ENCODE measurements at places on chromosomes 3 and 15.

- no peak for DNase-seq
Measured at GRCh38 chr3:158896729-158897128, 94.9 kb downstream of the MFSD1 start.

DNA sequence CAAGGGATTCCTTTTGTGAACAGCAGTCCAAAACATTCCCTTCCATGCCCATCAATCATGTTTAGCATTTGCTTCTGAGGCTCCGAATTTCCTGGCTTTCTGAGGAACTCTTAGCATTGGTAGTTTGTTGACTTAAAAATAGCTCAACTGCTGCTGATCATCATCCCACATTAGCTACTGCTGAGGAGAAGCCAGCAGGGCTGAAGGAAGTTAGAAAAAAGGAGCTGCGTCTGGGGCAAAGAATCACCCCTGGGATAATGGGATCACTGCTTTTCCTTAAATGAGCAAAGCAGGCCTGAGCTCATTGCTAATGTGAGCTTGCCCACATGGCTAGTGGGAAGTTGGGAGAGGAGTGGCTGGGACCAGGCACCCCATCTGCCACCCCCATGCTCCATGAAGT, 39.8 kb downstream of the CYP19A1 start:
- DNase-seq: no peak

GRCh38 chr3:66454464-66454859, 46.4 kb downstream of the LRIG1 start:
- DNase-seq: no peak

- DNase-seq: no peak
Measured at GRCh38 chr15:47384341-47384740, 333.0 kb upstream of the SEMA6D start.

- no peak for DNase-seq
Measured at GRCh38 chr15:66027268-66027805, 158.0 kb downstream of the RAB11A start.

GRCh38 chr3:195078891-195079440, 192.0 kb downstream of the XXYLT1 start:
- DNase-seq: no peak

All from left hindlimb (tissue), 1 donor.